ENCODE measurements at places on chromosomes 4 and X.

DNA sequence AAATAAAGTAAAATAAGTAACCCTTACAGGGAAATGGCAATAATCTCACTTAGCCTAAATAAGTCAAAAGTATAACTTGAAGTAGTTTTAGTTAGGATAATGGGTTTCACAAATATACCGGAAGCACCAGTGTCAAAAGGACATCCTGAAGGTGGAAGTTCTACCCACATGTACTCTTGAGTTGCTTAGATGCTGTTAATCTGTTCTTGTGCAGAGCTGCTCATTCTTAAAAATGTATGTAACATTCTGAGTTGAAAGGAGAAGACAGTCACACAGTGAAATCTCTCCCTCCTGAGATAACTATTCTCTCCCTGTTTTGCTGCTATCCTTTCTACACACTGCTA, 11.2 kb upstream of the CCNG2 start:
- DNase-seq = no peak

DNA sequence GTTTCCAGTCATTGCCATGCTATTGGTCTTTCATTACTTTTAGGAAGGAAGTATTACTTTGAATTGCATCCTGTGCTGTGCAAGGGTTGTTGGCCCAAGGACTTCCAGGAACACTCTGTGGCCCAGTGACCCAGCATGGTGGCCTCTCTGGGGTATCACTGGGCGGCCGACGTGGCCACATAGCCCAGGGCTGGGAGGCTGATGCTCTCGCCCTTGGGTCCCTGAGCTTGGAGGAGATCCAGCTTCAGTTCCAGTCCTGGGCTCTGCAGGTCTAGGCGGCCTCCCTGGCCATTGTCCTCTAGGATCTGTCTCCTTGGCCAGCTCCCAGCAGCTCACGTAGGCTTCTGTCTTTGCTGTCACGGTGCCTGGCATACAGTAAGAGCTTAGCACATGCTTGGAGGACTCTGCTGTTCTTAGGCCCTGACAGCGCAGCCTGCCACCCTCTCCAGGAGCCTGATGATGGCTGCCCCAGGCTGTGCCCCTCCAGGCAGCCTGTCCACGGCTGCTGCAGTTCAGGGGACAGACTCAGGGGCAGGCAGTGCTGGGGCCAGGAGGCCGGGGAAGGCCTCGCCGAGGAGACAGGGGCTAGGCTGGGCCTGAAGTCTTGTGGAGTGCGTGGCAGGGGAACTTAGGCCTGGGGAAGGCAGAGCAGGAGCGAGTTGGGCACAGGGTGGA, 42.2 kb downstream of the SORCS2 start:
- DNase-seq = no peak

GRCh38 chr4:140559696-140560095, 9.1 kb downstream of the UCP1 start:
- no peak for DNase-seq

GRCh38 chrX:49001521-49002090, 458 bp downstream of the GRIPAP1 start:
- no peak for DNase-seq

DNA sequence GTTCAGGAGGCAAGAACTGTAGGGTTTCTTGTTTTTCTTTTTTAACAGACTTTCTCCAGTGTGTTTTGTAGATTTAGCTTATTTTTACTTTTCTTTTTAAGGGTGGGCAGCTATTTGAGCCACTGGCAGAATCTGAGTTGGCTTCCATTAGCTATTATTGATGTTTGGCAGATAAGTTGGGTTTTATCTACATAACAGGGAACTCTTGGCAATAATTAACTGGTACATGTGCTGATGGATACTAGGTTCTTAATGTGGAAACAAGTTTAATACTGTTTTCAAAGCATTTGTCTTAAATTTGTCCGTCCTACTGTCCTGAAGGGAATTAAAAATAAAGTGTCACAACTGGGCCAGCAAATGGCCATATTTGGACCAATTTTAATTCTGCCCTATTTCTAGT, 80.5 kb downstream of the PHOX2B start:
- DNase-seq = no peak

DNA sequence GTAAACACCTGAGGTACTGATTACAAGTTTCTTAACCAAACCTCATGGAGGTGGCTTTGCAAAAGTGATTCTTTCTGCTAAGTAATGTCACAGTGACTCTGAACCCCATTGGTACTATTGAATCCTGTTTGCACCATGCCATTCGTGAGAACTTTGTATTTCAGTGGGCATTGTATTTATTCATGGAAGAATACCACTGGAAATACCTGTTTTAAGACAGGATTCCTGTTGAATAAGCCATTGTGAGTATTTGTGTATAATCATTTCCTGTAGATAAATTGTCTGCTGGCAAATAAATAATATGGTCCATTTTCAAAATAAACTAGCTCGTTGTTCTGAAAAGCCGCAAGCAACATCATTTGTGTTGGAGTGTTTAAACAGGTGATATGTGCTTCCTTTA, 136.4 kb upstream of the GUCY1A1 start:
- no peak for DNase-seq

Measured in memory B cell (primary cell).